DMS79 (cell line): ENCODE measurements at places on chromosomes 2 and 18.

GRCh38 chr2:10402653-10403215 is 45.4 kb downstream of the ODC1 start:
- DNase-seq, result no peak

DNA sequence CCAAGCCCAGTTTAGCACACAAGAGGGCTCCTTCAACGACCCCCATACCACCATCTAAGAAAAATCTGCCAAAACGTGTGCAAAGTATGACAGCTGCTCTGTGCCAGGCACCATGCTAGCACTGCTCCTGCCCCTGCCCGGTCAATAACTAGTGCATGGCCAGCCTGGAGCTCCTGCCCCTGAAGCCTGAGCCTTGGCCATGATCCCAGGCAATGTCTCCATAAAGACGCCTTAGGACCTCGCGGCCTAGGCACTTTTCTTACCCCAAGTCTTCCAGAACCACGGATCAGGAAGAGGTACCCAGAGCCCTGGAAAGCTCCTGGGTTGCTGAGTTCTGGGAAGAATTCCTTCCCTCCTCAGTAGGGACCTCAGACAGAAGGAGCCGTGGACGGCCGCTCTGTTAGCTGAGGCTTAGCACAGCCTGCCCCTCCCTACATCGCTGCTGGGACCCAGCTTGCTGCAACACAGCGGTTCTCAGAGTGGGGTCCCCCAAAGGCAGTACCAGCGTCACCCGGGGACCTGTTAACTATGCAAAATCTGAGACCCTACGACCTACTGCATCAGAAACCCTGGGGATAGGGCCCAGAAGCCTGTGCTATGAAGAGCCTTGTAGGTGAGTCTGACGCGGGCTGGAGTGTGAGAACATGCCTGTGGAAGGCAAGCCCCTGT is 117.8 kb upstream of the TWIST2 start:
- DNase-seq, result no peak

DNA sequence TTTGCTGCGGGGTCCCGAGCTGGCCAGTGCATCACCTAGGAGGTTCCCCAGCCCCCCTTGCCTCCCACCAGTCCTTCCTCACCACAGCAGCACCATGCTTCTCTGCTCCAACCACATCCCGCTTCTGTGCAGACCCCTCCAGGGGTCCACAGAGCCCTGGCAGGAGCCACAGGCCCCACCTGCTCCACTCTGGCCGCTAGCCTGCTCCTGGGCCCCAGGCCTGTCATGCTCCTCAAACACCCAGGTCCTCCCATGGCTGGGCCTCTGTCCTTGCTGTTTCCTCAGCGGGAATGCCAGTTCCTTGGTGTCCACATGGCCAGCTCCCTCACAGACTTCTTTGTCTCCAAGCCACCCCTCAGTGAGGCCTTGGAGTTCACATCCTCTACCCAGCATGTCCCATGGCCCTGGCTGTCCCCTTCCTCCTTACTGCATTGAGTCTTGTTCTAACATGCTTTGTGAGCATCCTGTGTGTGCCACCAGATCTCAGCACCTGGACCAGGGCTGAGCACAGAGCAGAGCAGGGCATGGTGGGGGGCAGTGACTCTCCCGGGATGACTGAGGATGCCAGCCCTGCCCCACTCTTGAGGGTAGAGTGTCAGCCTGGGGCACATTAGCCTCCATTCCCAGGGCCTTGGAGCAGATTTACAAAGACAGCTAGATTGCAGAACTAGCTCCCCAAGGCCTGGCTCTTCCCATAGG is 201.0 kb upstream of the HS6ST1 start:
- no peak for DNase-seq

- DNase-seq, result no peak
These were observed 17.9 kb downstream of the ANTXR1 start for GRCh38 chr2:69030800-69031428.

DNA sequence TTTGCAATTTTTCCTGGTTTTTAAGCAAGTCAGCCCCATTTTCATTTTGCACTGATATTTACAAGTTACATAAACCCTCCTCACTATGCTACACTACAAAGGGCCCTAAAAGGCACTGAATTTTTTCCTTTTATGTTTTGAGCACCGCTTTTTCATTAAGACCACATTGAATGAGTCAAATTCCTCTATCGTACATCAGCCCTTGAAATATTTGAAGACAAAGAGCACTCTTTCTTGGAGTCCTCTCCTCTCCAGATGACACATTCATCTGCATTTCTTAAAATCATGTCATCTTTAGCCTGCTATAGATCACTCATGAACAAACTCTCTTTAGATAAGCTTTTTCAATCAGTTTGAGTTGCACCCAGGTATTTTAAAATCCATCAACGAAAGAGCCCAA is 306.6 kb upstream of the SOX11 start:
- DNase-seq, result no peak

DNA sequence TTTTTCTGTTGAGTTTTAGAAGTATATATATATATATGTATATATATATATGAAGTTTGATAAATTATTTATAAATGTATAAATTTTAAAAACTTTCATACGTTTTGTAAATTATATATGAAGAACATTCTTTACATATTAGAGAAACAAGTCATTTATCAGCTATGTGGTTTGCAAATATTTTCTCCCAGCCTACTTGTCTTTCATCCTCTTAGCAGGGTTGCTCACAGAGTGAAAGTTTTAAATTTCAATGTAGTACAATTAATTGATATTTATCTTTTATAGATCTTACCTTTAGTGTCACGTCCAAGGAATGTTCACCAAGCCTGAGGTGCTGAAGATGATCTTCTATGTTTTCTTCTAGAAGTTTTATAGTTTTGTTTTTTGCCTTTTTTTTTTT is 78.3 kb upstream of the HS6ST1 start:
- no peak for DNase-seq

DNA sequence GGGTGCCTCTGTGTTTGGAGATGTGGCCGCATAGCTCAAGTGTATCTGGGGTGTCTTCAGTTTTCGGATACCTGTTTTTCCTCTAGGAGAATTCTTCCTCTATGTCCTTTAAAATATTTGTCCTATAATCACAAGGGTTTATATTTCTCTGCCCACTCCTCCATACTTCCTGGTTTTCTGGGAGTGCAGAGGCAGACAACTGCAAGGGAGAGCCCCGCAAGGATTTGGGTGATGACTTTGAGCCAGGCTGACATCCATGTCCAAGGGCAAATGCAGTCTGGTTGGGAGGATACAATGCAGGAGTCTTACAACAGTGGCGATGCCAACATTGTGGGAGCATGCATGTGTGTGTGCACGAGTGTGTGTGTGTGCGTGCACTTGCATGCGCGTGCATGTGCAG is 2.1 kb downstream of the IL1RL1 start:
- DNase-seq, result no peak

- no peak for DNase-seq
These were observed 23.2 kb upstream of the KDM3A start for GRCh38 chr2:86417961-86418360.

GRCh38 chr18:62200121-62200914 is 13.3 kb downstream of the RELCH start:
- DNase-seq, result no peak

- no peak for DNase-seq
These were observed 335.8 kb downstream of the TRIB2 start for GRCh38 chr2:13052547-13052946.

DNA sequence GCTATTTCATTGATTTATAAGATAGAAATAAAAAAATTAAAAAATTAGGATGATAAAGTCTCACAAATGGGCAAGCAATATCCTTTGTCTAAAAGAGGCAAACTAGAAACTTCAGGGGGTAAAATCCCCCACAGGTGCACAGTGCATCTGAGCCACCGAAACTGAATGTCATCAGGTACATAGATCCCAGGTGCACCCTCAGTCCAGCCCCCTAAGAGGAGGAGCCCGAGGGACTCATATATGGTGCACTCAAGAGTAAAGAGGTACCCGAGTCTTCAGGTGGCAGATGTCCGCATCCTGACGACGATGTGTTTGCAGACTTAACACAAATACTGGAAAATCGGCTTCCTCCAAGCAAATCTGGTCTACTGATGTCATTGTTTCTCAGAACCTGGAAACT is 11.3 kb downstream of the QPCT start:
- DNase-seq, result no peak

DNA sequence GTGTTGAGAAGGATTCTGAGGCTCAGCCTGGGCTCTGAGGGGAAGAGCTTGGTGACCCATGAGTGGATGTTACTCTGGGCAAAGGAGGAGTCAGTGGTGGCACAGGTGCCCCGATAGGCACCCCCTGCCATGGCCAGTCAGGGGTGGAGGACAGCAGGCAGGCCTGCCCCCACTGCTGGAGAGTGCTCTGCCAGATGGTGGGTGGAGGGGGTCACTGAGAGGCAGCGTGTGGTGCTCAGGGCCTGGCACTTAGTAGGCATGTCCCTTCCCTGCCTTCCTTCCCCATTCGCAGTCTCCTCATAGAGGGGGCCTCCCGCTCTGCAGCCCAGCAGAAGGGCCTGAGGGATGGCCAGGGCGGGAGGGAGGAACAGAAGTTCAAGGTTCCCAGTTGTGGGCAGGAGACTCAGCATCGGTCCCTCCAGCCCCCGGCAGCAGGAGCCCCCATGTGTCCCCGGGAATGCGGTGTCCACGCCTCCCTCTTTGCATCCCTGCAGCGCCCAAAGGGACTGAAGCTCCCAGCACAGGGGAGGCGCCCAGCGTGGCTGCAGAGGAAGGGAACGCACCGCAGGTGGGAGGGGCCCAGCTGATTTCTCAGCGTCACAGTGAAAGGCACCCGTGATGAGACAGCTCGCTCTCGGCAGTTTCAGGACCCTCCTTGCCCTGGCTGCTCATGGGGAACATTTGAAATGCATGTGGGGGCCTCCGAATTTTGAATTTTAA is 5.7 kb upstream of the SNED1 start:
- no peak for DNase-seq

GRCh38 chr18:29164993-29165599 is 988.2 kb upstream of the CDH2 start:
- DNase-seq, result no peak

GRCh38 chr2:106338043-106338442 is 130.2 kb downstream of the RGPD3 start:
- no peak for DNase-seq

DNA sequence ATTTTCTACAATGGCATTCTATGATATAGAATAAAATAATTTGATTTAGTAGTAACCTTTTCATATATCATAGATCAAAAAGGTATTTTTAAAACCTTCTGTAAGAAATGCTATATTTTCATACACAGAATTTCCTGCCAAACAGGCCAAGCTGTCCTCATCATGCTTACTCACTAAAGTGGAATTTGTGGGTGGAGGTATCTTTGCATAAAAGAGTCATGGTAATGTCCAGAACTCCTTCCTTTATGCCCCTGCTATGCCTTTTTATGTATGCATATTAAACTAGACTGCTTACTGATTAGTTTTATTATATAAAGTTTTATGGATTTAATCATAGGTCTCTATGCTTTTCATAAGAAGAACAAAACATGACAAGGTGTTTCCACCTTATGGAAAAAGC is 27.5 kb upstream of the MARCHF7 start:
- no peak for DNase-seq

DNA sequence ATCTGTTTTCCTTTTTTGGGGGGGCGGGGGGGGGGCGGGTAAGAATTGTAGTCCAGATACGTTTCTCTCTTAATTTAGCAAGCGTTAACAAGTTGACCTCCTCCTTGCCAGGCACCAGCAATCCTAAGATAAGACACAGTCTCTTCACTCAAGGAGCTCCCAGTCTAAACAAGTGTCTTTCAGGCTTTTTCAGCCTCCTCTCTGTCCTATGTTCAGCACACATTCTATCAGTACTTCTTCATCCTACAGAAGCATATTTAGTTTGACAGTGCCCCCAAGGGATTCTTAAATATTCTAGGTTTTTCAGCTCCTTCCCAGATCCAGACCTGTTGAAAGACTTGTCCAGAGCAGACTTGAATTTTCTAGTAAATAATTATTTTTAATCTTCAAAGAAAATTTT is 2.7 kb downstream of the PPP1CB start:
- DNase-seq, result no peak

DNA sequence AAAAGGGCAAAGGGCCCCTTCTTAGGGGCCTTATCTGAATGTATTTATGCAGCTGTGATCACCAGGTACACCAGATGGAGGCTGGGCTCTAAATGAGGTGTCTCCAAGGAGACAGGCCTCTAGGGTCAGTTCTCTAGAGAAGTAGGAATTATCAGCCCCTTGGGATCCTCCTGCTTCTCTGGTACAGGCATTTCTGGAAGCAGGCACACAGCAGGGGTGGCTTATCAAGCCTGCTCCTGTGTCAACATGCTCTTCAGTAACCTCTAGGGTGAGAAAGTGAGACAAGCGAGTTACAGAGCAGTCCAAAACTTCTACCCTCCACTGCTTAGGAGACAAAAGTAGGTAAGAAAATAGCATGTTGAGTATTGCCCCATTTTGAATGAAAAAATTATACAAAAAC is 13.8 kb downstream of the TPGS2 start:
- peak; percentile 3 for DNase-seq

DNA sequence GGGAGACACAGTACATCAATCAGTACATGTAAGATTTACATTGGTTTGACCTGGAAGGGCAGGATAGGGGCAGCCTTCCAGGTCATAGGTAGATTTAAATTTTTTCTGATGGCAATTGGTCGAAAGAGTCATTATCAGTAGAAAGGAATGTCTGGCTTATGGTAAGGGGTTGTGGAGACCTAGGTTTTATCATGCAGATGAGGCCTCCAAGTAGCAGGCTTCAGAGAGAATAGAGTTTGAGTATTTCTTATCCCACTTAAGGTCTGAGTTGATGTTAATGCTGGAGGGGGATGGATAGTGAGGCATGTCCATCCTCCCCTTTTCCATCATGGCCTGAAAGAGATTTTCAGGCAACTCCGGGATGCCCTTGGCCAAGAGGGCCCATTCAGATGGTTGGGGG is 60.7 kb downstream of the SPTBN1 start:
- DNase-seq, result no peak

- no peak for DNase-seq
These were observed 46.2 kb upstream of the B3GNT2 start for GRCh38 chr2:62149708-62150107.

- DNase-seq, result peak; percentile 31
These were observed 85.6 kb upstream of the TAF1B start for GRCh38 chr2:9757501-9758264.

GRCh38 chr2:238387332-238387731 is 39.4 kb upstream of the ASB1 start:
- no peak for DNase-seq

DNA sequence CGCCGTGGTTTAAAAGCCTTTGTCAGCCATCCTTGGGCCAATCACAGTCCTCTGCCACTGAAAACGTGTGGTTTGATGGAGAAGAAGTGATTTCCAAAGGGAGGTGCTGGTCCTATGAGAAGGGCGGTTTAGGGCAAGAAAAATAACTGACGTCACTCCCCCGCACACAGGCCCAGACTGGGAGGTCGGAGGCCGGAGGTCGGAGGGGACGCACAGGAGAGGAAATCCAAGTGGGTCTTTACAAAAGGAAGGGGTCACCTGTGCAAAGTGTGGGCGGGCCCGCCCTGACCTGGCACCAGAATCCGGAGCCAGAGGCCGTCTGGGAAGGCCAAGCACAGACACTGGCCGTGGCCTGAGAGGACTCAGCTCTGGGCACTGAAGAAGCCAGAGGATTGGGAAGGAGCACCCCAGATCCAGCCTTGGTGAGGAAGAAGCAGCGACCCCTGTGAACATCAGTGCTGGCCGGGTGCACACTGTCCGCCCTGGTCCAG is 18.0 kb upstream of the KCNG2 start:
- DNase-seq, result no peak
